ENCODE measurements at places on chromosomes 7 and 10.

- DNase-seq: no peak
Observed at GRCh38 chr7:134502463-134503371, 24.6 kb upstream of the AKR1B10 start.

GRCh38 chr7:154424350-154424749 is 372.2 kb downstream of the DPP6 start:
- no peak for DNase-seq

GRCh38 chr10:99698504-99699080 is 33.3 kb downstream of the COX15 start:
- no peak for DNase-seq

DNA sequence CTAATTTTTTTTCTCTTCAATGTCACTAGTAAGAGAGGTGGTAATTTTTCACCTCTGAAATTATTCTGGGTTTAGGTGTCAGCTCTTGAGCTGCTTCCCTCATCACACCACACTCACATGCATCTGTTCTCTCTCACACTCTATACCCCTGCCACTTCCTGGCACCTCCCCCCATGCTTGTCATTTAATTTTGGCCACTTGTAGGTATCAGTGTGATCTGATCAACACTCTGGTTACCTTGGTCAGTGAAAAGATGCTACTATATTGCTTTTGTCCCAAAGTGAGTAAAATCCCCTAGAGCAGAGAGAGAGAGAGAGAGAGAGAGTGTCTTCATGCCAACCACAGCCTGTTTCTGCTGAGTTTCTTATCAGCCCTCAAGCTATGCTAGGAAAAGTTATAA is 42.5 kb downstream of the STK17A start:
- DNase-seq: no peak

DNA sequence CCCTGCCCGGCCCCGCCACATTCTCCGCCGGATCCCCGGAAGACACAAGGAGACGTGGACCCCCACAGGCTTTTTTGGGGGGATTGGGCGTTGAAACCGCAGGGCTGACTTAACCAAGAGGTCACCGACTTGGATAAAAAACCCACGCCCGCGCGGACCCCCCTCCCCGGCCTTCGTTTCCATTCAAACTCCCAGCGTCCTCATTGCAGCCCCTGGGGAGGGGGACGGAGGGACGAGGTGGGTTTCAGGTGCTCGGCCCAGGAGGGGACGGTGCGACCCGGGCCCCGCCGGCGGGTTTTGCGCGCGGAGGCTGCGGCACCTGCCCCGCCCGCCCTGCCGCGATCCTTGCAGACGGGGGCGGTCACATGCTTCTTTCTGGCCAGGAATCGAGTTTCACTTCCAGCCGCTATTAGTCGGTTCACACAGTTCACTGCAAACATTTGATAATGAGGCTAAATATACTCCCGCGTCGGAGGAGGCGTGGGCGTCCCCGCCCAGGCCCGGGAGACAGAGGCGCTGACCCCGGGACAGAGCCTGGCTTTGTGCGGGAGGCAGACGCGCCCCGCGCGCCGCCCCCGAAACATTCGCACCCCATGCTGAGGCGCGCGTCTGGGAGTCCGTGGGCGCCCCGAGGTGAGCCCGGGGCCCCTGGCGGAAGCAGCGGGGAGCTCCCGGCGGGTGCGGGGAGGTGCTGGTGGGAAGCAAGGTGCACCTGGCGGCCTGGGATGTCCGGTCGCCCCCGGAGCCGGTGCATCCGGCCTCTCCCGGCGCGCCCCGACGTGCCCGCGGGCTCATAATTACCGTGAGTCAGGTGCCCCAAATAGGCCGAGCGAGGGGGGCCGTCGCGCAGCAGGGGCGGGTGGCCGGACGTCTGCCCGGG is 2.7 kb upstream of the PDGFA start:
- peak; percentile 26 for DNase-seq

GRCh38 chr7:54664235-54665228 is 94.5 kb downstream of the SEC61G start:
- peak; percentile 53 for DNase-seq

DNA sequence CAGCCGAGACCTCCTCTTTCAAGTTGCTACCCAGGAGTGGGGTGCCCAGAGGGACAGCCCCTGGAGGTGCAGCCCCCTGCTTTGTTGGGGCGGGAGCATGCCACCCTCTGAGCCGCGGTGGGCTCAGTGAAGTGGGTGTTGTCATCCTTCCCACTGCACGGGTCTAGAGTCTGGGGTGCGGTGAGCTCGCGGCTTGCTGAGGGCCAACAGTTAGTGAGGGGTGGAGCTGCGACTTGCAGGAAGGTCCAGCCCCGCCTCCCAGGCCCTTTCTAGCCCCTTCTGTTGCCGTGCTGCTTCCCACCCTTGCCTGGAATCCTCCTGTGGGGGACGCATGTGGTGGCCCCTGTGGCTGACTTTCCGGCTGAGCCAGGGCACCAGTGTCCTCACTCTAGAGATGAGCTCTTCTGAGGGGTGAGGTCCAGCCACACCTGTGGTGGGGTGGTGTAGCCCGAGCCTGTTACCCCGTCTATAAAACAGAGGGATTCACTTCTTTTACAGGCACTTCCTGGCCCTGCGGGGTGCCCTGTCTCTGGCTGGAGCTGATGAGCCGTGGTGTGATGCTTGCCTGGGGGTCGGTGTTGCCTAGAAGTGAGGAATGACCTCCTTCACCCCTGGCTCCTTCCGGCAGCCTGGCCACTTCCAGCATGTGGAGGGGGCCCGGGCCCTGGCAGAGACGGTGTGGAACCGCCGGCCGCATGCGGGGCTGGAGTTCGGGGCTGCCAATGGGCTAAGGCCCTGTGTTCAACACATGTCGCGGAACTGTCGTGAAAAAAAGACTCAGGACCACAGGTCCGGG is 127.9 kb downstream of the FAM53B start:
- DNase-seq: no peak

- no peak for DNase-seq
Observed at GRCh38 chr7:157061979-157062378, 51.5 kb upstream of the MNX1 start.

GRCh38 chr7:129218514-129219062 is 6.2 kb upstream of the AHCYL2 start:
- DNase-seq: peak; percentile 87

Measured in NCI-H748 treated with DMSO at 0.1 percent for 48 hours (cell line).